ENCODE measurements at places on chromosomes 4 and X. TPM values are rescaled to one million over a fixed set of nuclear protein-coding genes. Genes with fewer than 3 reads are reported as not detected.

- DNase-seq: no peak
Observed at GRCh38 chrX:136778916-136779315, 1.8 kb downstream of the ARHGEF6 start.

DNA sequence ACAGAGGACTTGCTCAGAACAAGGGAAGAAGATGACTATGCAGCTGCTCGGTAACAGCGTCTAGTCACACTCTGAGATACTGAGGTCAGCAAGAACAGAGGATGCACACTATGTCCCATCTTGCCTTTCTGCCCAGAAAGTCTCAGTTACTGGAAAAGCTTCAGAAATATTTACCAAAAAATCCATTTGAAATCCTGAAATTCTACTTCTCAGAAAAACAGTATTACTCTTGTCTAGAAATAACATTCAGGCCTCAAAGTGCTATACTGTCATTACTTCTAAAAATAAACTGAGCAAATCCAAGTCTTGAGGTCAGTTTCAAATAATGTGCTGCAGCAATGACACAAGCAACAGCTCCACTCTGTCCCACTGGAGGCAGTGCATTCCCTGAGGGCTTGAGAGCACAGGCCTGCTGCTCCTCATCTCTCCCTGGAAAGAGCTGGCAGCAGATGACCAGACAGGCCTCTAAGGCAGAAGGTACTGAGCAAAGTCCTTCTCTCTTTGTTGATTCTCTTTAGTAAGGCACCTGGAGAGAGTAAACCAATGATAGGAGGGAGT, 76.9 kb downstream of the CAMK2D start:
- DNase-seq: peak; percentile 30

DNA sequence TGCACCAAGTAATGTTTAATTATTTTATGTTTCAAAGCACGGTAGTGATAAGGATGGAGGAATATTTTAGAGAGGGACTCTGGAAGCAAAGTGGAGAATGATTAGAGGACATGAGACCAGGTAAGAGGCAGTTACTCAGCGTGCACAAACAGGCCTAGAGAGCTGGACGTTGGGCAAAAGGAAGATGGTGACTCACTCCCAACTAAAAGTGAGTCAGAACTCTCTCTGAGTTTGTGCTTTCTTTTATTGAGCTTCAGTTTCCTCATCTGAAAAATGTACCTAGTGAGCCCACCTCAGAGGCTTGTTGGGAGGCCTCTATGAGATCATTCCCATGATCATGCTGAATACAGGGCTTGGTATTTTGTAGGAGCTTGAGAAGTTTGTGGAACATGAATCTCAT, 1.6 kb upstream of the ZC4H2 start:
- DNase-seq: no peak

- no peak for DNase-seq
Observed at GRCh38 chr4:120065974-120066516, 603 bp downstream of the MAD2L1 start.

- DNase-seq: no peak
Observed at GRCh38 chr4:104424989-104425388, 69.7 kb downstream of the CXXC4 start.

- DNase-seq: no peak
Observed at GRCh38 chrX:118978451-118978850, 4.0 kb downstream of the LONRF3 start.

GRCh38 chr4:61984260-61984909, 784.3 kb downstream of the ADGRL3 start:
- no peak for DNase-seq

GRCh38 chrX:155068165-155068564, 2.8 kb downstream of the CMC4 start:
- DNase-seq: no peak

- no peak for DNase-seq
Observed at GRCh38 chrX:66408507-66408906, 230.4 kb downstream of the EDA2R start.

DNA sequence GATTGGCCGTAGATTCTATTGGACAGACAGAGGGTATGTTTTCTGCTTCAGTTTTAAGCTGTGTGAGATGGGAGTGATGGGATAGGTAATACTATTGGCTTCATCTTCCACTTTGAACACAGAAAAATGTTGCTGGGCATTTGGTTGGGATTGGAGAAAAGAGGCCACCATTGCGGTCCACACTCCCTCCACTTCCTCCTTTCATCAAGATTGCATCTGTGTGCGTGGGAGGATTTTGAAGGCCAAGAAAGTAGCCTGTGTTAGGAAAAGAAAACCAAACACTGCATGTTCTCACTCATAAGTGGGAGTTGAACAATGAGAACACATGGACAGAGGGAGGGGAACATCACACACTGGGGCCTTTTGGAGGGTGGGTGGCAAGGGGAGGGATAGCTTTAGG, 56.4 kb downstream of the EGF start:
- no peak for DNase-seq

DNA sequence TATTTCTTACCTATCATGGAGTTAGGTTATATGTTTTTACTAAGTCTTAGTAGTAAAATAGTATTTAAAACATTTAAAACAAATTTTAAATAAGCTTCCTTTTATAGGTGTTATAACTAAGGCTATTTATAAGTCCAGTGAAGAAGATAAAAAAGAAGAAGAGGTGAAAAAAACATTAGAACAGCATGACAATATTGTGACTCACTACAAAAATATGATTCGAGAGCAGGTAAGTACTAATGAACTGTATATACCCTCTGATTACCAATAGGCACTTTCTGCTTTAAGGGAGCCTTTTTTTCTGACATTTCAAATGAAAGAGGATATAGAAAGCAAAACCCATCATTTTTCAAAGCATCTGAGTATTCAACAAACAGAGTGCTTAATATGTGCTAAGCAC, 76.6 kb downstream of the USO1 start:
- DNase-seq: no peak

Gene DGAT2L6
- total RNA-seq: not detected

Gene TCEAL6
- total RNA-seq: not detected

Gene SPARCL1
- 380 TPM for total RNA-seq

Gene TMEM33
- 41.0 TPM for total RNA-seq

Gene PUDP
- 15.0 TPM for total RNA-seq

All from upper lobe of left lung (tissue), 6 donors.